ENCODE measurements at places on chromosomes 6 and 20. TPM values are rescaled to one million over a fixed set of nuclear protein-coding genes. Genes with fewer than 3 reads are reported as not detected.

Gene PGC
- total RNA-seq, result not detected

Gene TFAP2D
- not detected for total RNA-seq

Gene PEX6
- total RNA-seq, result 13.4 TPM

Gene PDYN
- total RNA-seq, result not detected

Gene IL17F
- not detected for total RNA-seq

Gene FILIP1
- total RNA-seq, result 8.1 TPM

Gene HLA-DOA
- 5.0 TPM for total RNA-seq

Gene TMEM244
- not detected for total RNA-seq

Gene HAO1
- total RNA-seq, result not detected

Gene DEFB132
- 1.5 TPM for total RNA-seq

Gene AKAP7
- total RNA-seq, result 12.2 TPM

Gene HEY2
- total RNA-seq, result 1.3 TPM

Gene IL17A
- not detected for total RNA-seq

Gene NR2E1
- not detected for total RNA-seq

Gene CYP24A1
- total RNA-seq, result not detected

Gene CLVS2
- total RNA-seq, result not detected

Gene CEBPB
- 434 TPM for total RNA-seq

Gene FOXS1
- total RNA-seq, result not detected

Gene STMND1
- total RNA-seq, result not detected

Gene PRRT1
- total RNA-seq, result 1.0 TPM
